ENCODE measurements at places on chromosomes 6 and 20.

DNA sequence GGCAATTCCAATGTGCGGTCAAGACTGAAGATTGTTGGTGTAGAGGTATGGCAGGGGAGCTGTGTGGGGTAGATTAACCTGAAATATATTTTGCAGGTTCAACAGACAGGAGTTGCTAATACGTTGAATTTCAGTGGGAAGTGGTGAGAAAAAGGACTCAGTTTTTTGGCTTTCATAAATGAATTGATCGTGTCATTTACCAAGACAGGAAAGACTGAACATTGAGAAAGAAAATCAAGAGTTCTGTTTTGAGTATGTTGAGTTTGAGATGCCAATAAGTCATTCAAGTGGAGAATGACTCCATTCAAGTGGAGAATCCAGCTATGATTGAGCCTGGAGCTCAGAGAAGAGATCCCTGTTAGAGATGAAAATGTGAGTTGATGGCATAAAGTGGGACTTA is 31.1 kb downstream of the NFYA start:
- no peak for DNase-seq

DNA sequence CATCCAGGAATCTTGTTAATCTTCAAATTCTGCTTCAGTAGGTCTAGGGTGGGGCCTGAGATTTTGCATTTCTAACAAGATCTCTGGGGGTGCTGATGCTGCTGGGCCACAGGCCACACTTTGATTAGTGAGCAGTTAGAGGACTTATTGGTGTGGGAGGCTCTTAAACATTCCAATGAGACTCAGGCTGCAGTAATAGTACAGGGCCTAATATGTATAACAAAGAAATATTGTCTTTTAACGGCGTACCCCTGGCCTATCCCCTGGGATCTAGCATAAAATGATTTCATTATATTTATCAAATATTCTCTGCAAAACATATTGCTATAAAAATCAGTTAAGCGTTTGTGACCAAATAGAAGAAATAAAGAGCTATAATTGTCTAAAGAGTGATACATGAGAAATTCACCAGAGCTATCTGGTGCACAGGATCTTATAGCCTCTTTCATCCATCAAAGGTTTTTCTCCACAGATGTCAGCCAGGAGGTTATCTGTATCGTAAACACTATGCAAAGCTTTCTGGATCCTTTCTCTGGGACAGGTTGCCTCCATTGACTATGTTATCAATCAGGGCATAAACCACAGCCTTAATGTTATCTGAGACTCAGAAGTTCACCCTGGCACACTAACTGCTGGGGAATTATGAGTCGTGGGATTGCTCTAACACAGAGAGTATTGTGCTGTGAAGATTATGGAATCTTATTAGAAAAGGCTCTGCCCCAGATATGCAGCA is 488.5 kb upstream of the MAP3K7 start:
- no peak for DNase-seq

GRCh38 chr6:104929353-104929752 is 27.6 kb upstream of the LIN28B start:
- no peak for DNase-seq

- DNase-seq: no peak
Measured at GRCh38 chr20:49478266-49478665, 4.2 kb downstream of the KCNB1 start.

DNA sequence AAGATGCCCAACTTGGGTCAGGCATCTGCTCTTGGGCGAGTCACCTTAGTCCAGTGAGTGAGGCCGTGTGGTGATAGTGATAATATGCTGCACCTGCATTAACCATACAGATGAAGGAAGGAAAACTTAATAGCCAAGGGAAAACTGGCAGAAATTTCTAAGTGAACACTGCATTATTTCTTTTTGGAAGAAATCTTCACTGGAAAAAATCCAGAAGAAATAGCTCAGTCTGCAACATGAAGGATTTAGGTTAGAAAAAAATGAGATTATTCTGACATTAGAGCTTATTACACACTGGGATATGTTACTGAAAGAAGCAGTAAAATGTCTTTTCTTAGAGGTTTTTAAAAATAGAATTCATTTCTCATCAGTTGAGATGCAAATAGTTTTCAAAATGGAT is 947.3 kb downstream of the KIF16B start:
- DNase-seq: no peak

DNA sequence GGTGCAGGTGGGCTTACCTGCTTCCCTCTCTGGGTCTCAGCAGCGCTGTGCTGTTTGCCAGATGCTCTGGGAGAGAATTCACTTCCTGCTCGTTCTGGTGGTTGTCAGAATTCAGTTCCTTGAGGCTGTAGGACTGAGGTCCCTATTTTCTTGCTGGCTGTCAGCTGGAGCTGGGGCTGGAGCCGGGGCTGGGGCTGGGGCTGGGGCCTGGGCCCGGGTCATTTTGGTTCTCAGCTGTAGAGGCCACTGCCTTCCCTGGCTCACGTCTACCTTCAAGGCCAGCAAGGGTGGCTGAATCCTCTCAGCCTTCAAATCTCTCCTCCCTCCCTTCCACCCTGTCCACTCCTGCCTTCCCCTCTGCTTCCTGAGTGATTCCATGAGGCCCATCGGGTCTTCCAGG is 16.8 kb upstream of the PHACTR3 start:
- no peak for DNase-seq
